Stimulated activated CD4-positive, alpha-beta T cell treated with anti-CD3 and anti-CD28 coated beads, TNF-alpha, amount 100 ng/mL, for 1 hour (primary cell): ENCODE measurements at places on chromosomes 3 and 15.

- DNase-seq: no peak
Measured at GRCh38 chr3:185528532-185528931, 23.9 kb downstream of the LIPH start.

- DNase-seq: no peak
Measured at GRCh38 chr15:77584201-77584600, 48.5 kb downstream of the LINGO1 start.

DNA sequence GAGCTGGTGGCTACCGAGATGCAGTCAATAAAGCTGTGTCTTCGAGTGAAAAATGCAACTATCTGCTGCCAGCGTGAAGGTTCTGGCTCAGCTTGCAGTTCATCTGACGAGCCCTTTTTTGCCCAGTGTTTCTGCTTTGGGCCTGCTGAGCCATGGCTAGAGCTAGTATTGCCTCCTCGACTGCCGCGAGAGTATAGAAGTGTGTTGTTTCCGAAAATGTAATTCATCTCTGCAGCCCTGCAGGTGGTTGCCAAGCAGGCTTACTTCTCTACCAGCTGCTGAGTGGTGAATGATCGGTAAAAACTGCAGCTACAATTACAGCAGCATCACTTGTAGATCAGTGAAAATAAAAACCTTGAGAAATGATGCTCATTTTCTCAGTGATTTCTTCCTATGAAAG is 114.8 kb downstream of the DLG1 start:
- no peak for DNase-seq

GRCh38 chr3:163548015-163548414 is 1530.3 kb downstream of the SI start:
- no peak for DNase-seq

DNA sequence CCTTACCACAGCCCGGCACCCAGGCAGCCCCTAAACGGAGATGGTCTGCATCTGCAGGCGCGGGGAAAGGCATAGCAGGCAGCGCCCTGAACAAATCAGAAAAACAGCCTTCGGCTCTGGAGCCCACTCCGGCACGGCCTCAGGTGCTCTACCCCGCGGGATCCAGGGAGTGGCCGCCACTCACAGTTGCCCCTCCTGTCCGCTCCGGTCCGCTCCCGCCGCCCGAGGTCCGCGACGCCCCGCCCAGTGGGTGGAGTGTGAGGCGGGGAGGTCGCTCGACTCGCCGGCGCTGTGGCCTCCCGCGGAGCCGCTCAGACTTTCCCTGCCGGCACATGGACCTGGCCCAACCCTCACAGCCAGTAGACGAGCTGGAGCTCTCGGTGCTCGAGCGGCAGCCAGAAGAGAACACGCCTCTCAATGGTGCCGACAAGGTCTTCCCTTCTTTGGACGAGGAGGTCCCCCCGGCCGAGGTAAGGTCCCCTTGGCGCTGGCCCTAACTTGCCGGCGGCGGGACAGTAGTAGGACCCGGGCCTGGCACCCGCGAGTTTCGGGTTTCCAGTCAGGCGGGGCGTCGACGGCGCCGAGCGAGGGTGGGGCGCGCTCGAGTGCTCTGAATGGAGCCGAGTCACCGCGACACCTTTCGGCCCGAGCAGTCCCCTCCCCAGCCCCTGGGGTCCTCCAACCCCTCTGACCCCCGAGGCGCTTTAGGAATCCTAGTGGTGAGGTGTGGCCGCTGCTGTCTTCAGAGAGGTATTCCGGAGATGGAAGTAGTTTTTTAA is at the start of gene C3orf52:
Gene C3orf52, plus strand, starts transcription at position 314 of the 779 bp plus-strand sequence. Its CDS starts 19 bp downstream, at position 333.
- DNase-seq: peak; percentile 29

GRCh38 chr3:168570404-168571155 is 474.9 kb upstream of the GOLIM4 start:
- DNase-seq: no peak

DNA sequence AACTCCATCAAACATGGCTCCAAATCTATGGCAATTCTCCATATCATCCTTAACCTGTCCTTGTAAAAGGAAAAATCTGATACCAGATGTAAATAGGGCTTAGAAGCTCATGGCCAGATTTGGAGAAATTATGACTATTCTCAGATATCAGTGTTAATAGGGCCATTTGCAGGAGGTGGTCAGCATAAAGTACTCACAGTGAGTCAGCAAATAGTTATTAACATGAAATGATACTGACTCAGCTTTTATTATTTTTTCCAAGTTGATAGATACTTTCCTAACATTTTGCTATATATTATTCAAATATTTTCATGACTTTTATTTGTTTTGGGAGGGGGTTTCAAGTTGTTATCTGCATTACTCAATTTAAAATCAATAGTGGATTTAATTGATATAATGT is 255.8 kb downstream of the MFSD1 start:
- DNase-seq: no peak

DNA sequence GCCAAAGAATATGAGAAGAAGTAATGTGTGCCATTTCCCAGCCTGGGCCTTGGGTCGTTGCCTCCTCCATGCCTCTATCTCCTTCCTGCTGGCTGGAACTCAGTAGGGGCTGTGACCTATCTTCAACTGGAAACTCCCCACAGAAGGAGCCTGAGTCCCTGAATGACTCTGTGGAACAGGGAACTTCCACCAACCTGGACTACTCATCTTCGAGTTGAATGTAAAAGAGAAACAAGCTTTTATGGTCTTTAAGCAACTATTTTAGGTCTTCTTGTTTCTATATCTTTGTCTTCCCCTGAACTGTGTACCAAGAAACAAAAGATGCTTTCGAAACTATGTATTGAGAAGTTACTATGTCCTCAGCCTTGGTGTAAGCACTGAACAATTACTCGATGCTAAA is 355.3 kb upstream of the NR2F2 start:
- DNase-seq: no peak
